Hindlimb muscle (tissue), 1 donor: ENCODE measurements at places on chromosomes 16 and 17.
A peak's percentile ranks its signal among the peaks of the same experiment; 100 is the strongest.

- DNase-seq, result peak; percentile 57
These were observed 21.4 kb downstream of the QPRT start for GRCh38 chr16:29700253-29700987.

DNA sequence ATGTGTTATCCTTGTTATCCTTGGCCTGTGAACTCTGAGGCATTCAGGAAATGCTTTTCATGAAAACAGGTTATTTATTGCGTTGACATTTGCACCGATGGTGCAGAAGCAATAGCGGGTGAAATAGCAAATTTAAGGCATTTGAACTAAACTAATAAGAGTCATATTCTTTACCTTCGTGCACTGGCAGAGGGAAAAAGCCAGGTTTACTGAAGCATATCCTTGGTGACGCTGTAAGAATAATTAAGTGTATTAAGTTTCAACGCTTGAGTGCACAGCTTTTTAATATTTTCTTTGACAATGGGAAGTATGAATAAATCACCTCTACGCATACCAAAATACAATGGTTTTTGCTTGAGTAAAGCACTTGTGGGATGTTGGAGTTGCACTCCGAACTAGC, 13.6 kb upstream of the KPNA2 start:
- DNase-seq, result no peak

GRCh38 chr16:558298-559020, 1.7 kb upstream of the PRR35 start:
- DNase-seq, result no peak

DNA sequence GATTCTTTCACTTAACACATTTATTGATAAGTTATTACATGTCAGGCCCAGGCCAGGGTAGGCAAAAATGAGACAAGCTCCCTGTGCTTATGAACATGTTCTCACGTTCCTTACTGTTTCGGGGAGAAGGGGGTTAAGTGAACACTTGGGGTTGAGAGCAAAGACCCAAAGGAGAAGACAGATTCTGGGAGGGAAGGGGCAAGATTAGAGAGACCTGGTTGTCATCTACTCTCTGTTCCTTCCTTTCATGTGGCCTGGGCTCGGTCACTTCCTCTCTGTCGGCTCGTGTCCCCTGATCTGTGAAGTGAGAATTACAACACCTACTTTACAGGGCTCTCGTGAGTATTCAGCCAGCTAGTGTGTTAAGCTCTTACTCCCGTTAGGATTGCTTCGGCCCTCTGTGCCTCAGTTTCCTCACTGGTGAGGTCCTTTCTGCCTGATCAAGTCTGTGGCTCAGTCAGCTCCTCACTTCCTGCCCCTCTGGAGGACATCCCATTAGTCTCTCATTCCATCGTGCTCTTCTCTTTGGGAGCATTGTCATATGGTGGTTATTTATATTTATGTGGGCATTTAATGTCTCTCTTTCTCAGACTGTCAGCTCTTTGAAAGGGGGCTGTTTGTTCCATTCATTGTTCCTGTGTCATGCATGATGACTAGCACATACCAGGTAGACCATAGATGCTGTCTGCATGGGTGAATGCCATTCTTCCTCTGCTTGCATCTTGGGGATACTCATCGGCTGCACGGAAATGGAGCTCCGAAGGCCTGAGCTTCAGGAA, 38.9 kb downstream of the PLCG2 start:
- no peak for DNase-seq

DNA sequence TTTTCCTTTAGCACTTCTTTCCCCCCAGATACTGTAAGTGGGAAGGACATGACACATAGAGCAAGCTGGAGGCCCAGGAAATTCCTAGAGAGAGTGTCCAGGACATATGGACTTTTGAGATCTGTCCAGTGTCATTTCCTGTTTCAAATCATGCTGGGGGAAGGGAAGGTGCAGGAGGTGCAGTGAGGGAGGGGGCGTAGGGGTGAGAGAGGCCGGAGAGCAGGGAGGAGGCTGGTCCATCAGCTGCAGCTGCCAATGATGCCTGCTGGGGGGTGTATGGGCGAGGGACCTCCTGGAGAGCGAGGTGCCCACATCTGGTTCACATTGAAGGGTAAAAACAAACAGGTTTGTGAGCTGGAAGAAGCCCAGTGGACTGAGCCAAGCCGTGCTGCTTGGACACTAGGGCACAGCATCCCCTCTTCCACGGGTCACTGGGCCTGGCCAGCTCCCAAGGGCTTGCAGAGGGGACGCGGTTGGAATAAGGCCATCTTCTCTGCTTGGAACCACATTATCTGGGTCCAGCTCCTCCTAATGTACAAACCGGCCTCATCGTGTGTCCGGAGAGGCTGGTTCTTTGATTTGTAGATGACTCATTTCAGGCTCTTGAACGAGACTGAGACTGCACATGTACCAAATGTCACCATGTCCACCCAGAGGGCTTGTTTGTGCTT, 70.4 kb upstream of the SMURF2 start:
- DNase-seq, result peak; percentile 59

DNA sequence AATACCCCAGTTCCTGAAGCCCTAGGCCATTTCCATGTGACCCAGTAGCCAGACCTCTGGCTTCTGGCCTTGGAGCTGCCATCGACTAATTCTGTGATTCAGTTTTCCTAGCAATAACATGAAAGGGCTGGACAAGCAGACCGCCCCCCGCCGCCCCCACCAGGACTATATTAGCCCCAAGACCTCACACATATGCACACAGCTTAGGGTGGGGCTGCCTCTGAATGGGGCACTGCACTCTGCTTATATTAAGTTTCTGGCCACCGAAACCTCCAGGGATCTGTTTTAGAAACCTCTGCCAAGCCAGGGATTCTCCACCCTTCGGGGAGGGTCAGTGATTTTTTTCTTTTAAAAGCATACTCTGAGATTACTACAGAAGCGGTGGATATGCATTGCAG, 2.3 kb downstream of the RAB11FIP4 start:
- no peak for DNase-seq

GRCh38 chr17:2215616-2216364, 87.8 kb downstream of the SMG6 start:
- peak; percentile 93 for DNase-seq

DNA sequence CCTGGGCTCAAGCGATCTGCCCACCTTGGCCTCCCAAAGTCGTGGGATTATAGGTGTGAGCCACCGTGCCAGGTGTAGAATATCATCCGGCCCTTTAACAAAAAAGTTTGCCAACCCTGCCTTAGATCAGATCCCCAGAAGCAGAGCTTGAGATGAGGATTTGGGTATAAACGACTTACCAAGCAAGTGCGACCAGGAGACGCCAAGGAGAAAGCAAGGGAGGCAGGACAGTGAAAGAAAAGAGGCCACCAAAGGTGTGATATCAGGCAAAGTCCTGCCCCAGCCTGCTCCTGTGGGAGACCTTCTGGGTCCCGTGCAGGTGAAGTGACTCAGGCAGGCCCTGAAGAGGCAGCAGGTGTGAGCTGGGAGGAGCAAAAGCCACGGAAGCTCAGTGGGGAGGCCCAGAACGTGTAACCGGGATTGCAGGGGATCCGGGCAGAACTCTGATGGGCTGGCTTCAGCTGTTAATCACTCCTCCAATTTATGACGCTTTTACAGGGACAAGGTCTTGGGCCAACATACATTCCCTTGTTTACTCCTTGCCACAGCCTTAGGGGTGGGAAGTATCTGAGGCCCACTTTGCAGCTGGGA, 14.1 kb upstream of the CALB2 start:
- DNase-seq, result no peak

DNA sequence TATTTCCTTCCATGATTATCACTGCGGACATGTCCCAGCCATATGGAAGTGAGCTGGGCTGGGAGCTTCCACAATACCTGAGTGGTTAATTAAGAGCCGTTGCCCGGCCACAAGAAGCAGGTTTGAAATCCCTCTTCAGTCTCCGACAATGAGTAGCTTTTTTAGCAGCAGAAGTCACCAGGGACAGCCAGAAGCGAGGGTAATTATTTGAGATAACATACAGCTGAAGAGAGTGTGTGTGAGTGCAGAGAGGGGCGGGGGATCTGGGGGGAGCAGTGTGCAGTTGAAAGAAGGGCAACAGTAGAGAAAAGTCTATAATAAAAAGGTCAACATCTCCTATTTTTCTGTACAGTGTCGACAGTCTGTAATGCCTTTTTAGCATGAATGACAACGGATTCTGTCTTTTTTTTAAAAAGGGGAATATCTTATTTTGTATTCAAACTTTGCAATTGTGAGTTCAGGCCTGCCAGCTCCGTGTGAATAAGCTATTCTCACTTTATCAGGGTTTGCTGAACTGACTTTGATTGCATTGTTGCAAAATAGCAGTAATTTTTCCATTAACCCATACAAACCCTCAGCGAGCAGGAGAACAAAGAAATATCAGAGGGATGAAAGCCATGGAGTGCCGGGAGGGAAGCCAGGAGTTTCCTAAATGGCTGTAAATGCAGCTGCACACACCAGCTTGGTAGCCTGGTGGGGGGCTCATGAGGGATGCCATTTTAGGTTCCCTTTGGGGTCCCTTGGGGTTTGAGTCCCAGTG, 220.3 kb upstream of the IRX3 start:
- no peak for DNase-seq

- no peak for DNase-seq
These were observed 4.3 kb upstream of the ODAD4 start for GRCh38 chr17:41925991-41926590.

DNA sequence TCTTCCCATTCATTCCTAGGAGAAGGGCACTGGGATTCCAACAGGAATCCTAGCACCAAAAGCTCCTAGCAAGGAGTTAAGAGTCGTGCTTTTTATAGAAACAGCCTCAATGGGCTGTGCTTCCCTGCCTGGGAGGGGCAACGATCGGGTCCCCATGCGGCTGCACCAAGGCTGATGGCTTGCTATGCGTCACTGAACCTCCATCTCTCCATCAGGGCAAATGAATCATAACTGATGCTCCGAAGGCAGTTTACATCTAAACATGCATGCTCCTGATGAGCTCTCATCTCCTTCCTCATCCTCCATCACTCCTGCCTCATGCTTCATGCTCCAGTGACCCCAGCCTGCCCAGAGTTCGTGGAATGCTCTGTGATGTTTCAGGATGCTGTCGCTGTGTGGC, 270.5 kb downstream of the FOXL1 start:
- no peak for DNase-seq

DNA sequence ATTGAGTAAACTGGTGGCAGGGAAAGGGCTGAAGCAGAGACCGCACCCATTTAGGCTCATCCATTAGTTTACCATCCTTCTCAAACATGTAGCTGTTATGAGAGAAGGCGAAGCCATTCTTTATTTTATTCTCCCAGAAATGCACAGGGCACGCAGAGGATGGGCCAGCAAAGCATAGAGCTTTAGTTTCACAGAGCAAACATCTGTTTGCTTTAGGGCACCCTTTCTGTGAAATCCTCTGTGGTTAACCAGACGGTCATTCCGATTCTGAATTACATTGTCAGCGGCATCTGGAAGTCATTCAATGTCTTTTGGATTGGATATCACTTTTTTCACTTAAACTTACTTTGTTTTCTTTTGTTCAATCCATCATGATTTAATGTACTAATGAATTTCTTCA, 96.0 kb downstream of the TOX3 start:
- DNase-seq, result no peak

DNA sequence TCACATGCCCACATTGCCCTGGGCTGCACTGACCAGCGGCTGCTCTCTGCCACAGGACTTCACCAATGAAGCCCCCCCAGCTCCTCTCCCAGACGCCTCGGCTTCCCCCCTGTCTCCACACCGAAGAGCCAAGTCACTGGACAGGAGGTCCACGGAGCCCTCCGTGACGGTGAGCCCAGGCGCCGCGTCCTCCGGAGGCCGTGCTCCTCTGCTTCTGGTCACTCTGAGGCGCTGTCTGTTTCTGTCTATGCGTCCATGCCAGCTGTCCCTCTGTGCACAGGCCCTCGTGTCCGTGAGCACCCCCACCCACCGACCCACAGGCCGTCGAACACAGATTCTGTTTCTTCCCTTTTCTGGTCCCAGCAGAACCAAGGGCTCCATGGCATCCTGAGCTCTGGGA, 62.6 kb downstream of the PLD6 start:
- no peak for DNase-seq

GRCh38 chr16:72430121-72430520, 258.2 kb upstream of the PMFBP1 start:
- no peak for DNase-seq

DNA sequence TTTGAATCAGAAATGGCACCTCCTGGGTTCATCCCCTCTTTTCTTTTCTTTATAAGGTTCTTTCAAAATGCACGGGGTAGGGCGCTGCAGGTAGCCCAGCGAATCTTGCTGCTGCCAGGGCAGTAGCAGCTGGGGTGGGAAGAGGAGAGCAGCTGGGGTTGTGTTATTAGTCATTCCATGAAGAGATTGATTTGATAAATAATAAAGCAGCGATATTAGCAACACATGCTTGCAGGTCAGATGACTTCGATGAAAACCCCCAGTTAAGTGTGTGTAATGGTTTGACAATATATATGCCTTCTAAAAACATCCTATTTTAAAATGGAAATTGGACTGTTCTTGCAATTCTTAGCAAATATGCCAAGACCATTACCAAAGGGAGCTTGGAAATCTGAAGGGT, 200.7 kb downstream of the CCDC182 start:
- no peak for DNase-seq

GRCh38 chr17:69593716-69594115, 179.2 kb downstream of the MAP2K6 start:
- DNase-seq, result no peak

GRCh38 chr17:77018504-77018903, 122.3 kb upstream of the SEC14L1 start:
- no peak for DNase-seq

- no peak for DNase-seq
These were observed at the start of gene GRB7 for GRCh38 chr17:39737760-39738567. TSS of gene GRB7 (plus strand) at chr17:39737938. CDS start at chr17:39742302, 4,364 bp downstream.

GRCh38 chr17:48213797-48214196, 106.2 kb downstream of the SNX11 start:
- no peak for DNase-seq

DNA sequence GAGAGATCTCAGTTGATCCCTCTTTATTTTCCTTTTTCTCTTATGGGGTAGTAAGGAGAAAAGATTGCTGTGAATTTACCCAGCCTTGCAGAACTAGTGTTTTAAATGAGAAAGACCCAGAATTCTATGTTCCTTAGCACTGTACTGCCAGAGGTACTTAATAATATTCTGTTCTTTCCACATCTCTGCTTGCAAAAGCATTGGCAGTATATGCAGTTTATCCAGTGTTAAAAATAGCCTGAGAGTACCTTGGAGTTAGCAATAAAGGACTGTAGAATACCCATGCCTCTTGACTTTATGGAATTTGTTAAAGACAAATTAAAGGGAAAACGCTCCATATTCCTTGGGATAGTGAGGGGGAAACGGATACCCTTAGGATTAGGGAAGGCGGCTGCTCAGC, 11.9 kb downstream of the SLC7A6 start:
- DNase-seq, result no peak

- DNase-seq, result no peak
These were observed 10.3 kb downstream of the KRABD2 start for GRCh38 chr17:8366231-8366630.

- no peak for DNase-seq
These were observed 16.0 kb upstream of the PABPN1L start for GRCh38 chr16:88882358-88883030.

- no peak for DNase-seq
These were observed 92.4 kb downstream of the KPNA2 start for GRCh38 chr17:68127914-68128313.

DNA sequence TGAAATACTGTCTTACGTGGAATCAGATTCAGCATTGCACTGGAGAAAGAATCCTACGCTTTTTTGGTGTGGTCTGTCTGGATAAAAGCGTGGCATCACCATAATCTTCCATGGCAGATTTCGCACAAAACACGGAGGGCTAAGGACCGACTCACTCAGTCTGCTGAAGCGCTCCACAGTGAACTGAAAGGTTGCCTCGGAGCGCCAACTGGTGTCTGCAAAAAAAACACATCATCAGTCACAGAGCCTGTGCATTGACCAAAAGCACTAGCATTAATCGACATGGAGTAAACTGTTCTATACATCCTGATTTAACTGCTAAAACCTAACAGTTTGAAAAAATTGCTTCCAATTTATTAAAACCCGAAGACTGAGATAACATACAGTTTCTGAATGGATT, 40.5 kb downstream of the USP7 start:
- no peak for DNase-seq
